ENCODE measurements at places on chromosomes 1 and 21.
A peak's percentile ranks its signal among the peaks of the same experiment; 100 is the strongest.

- no peak for DNase-seq
These were observed 5.1 kb upstream of the NT5C1A start for GRCh38 chr1:39676948-39677548.

GRCh38 chr1:186532466-186532865 is 71.6 kb upstream of the PDC start:
- DNase-seq = no peak

DNA sequence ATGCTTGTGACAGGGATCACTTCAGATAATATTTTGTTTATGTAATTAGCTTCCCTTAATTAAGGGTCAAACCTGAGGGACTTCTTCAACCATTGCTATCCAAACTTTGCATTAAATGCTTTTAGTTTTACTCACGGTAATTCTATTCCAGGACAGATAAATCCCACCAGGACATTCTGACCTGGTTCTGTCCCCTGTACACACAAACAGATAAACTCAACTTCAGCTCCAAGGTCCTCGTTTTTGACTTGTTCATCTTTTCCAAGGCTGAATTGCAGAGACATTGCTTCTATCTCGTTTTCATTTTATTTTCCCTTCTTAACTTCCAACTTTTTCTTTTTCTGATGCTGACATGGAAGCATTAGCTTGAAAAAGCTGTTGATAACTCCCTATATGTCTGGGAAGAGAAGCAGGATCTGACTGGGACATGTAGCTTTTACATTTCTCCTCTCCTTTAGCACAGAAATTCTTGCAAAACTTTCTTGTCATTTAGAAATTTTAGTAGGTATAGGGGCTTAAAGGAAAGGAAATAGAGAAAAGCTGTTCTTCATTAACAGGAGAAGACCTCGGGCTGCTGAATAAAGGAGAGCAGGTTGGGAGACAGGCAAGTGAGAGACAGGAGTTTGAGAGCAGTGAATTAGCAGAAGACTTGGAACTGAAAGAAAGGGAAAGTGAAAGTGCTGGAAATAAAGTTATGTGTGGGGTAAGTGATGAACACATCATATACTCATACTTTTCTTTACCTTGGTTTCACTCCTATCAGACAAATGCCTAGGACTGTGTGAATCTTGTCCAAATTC is 231.7 kb upstream of the B3GALT2 start:
- no peak for DNase-seq

GRCh38 chr21:42924433-42924751 is 1.0 kb downstream of the ERVH48-1 start:
- DNase-seq = no peak

DNA sequence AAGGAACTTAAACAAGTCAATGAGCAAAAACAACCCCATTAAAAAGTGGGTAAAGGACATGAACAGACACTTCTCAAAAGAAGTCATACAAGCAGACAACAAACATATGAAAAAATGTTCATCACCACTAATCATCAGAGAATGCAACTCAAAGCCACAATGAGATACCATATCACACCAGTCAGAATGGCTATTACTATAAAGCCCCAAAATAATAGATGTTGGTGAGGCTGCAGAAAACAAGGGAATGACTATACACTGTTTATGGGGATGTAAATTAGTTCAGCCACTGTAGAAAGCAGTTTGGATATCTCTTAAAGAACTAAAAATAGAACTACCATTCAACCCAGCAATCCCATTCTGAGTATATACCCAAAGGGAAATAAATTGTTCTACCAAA is 51.2 kb downstream of the MRPL39 start:
- DNase-seq = no peak

GRCh38 chr1:236603991-236604904 is at the start of gene HEATR1:
HEATR1 (minus strand) TSS chr1:236604516; CDS start chr1:236604095, 421 bp downstream.
- peak; percentile 87 for DNase-seq

DNA sequence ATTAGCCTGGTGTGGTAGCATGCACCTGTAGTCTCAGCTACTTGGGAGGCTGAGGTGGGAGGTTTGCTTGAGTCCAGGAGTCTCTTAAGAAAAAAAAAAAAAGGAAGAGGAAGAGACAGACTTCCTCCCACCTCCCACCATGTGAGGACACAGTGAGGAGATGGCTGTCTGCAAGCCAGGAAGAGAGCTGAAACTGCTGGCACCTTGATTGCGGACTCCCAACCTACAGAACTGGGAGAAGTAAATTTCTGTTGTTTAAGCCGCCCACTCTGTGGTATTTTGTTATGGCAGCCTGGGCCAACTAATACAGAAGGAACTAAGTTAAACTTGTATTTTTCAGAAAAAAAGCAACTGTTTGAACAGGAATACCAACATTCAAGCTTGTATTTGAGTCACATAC is 21.7 kb downstream of the DOP1B start:
- DNase-seq = no peak

DNA sequence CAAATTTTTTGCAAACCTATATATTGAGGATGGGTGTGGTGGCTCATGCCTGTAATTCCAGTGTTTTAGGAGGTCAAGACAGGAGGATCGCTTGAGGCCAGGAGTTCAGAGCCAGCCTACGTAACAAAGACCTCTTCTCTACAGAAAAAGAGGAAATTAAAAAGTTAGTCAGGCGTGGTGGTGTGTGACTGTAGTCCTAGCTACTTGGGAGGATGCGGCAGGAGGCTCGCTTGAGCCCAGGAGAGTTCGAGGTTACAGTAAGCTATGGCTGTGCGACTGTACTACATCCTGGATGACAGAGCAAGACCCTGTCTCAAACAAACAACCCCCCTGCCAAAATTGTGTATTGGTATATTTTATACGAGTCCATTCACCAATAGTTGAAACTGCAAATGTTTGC is 589.7 kb downstream of the DPYD start:
- DNase-seq = no peak

DNA sequence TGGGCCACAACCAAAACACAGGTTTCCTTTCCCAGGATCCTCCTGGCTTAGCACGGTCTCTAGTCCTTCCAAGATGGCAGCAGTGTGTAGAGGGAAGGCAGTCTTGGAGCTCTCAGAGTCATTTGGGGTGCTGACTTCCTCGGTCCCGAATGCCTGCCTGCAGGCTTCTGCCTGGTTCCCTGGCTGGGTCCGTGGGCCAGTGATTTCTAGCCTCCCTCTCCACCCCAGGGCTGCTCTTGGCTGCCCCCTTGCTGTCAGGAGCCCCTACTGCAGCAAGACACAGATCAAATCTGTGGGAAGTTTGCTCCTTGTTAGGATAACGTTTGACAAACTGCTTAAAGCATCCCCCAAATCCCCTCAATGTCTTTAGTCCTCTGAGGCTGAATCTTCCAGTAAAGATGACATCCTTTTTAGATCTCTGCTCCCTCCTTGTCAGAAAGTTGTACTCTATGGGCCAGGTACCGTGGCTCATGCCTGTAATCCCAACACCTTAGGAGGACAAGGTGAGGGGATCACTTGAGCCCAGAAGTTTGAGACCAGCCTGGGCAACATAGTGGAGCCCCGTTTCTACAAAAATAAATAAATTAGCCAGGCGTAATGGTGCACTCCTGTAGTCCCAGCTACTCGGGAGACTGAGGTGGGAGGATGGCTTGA is 272.5 kb downstream of the RRAGC start:
- DNase-seq = no peak

DNA sequence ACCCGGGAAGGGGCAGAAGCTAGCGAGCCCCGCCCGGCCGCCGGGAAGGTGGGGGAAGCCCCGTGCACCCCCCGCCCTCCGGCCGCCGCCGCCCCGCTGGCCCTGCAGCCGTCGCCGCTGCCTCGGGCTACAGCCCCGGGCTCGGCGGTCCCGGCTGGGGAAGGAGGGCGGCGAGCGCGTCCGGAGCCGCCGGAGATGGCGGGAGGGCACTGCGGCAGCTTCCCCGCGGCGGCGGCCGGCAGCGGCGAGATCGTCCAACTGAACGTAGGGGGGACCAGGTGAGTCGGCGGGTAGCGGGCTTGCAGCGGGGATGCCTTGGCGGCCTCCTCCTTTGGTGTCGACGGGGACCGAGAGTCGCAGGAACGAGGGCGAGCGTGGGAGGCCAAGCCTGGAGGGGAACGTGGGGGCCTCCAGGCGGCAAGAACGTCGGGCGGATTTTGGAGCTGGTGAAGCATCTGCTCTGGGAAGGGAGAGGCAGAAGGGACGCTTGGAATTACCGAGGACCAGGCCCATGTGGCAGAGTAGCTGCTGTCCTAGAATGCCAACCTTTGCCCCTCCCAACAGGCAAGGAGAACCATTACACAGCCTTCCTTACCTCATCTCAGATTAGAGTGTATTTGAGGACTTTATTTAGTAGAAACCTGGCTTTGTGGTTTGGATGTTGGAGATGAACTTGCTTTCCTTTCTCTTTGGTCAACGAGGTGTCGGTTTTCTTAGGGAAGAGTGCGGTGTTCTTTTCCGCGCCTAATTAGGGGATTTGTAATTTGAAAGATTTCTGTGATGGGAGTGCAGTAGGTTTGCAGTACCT is 591 bp downstream of the KCTD3 start:
- peak; percentile 27 for DNase-seq

GRCh38 chr1:221625026-221625425 is 116.9 kb downstream of the DUSP10 start:
- no peak for DNase-seq

DNA sequence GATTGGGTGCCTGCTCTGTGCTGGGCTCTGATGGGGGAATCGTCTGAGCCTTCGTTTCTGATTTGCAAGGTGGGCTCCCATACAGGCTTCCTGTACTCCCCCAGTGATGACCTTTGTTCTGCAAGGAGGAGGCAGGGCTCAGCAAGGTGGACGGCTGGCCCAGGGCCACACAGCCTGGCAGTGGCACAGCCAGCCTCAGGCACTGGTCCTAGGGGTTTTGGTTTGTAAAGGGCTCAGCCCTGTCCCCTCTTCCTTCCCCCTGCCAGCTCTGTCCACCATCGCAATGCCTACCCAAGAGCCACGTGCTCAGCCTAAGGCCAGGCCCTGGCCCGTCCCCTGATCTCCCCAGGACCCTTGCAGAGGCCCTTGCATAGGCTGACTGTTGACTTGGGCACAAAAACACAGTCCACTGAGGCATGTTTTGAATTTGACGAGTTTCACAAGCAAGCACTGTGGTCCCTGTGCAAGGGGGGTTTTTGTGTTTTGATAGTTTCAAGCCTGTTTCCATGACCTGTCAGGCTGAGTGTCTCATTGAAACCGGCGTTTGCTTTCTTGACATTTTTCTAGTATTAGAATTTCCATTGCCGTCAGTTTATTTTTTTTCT is 39.5 kb upstream of the TNFRSF1B start:
- DNase-seq = no peak

- DNase-seq = peak; percentile 17
These were observed 70.3 kb downstream of the GALNT2 start for GRCh38 chr1:230137337-230137815.

DNA sequence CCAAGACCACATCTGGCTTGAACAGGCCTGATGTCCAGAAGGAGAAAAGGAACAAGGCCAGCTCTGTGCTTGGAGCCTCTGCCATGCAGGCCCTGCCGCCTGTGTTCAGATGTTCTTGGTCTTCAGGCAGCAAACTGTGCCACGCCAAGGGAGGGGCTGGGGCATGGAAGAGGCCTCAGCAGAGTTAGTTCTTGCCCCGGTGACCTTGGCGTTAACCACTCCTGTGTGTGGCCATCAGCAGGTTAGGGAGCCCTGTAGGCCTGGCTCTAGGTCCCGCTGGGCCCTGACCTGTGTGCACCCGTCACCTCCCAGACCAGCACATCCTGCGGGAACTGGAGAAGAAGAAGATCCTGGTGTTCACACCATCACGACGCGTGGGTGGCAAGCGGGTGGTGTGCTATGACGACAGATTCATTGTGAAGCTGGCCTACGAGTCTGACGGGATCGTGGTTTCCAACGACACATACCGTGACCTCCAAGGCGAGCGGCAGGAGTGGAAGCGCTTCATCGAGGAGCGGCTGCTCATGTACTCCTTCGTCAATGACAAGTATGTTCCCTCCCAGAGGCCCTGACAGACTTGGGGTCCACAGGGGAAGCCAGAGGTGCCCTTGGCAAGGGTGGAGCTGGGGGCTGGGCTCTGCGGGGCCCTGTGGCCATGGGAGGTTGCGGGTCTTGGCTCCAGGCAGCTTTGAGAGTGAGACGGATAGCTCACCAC is 7.1 kb downstream of the ZC3H12A start:
- DNase-seq = no peak

DNA sequence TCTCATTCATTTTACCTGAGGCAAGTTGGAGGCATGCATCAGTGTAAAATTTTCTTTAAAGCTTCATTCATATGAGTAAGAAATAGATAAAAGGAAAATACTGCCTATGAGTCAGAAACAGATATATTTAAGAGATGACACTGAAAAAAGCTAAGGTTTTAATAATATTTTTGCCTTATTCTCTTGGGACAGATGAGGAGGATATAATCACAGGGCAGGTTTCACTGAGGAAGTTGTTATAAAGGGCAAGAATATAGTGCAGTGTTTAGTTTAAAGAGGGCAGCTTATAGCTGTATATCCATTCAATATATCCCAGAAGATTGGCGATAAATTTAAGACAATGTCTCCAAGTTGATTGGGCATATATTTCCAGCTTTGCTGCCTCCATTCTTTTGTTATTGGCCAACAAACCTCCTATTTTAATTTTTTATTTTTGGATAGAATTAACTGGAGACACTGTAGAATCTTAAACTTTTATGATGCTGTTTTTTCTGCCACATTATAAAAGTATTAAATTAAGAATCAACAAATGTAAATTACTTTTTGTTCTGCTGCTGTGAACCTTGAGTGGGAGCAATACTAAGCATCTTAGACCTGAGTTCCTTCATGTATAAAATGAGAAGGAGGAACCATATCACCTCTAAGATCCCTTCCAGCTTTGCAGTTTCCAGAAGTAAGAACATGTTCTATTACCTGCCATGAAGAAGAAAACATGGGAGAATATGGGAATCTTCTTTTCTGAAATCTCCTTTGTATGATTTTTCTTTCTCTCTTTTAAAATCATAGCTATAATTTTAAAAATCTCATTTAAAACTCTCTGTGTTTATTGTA is 171.6 kb downstream of the S1PR1 start:
- DNase-seq = no peak

GRCh38 chr1:18139198-18139981 is 31.8 kb downstream of the IGSF21 start:
- DNase-seq = no peak

GRCh38 chr1:162324396-162324795 is 52.3 kb downstream of the SPATA46 start:
- no peak for DNase-seq

DNA sequence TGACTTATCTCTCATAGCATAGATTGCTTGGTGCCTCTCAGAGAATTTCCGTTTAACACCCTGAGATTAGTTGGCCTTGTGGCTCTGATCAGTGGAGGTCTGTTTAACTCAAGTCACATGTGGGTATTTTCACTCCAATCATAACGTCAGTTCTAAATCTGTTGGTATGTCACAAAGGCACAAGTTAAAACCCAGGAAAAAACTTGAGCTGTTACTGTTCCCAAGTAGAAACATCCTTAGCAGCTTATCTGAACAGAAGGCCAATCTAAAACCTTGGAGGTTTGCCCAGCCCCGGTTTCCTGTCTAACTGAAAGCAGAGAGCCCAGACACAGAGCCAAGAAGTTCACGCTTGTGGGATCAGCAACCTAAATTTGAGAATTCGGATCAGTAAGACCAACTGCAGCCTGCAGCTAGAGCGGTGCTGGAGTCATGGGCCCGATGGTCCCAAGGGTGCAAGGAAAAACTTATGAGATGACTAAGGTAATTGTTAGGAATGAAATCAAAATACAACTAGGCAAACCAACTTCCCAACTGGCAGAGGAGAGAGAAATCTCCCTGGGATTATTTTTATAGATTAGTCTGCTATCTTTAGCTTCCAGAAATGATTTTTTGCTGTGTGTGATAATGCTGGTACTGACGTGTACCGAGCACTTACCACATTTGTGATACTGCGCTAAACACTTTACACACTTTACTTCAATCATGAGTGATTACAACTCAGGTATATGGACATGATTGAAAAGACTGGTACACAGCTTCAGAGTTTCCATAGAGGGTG is 90.2 kb upstream of the C1orf21 start:
- peak; percentile 95 for DNase-seq

- no peak for DNase-seq
These were observed 5.1 kb downstream of the OSBPL9 start for GRCh38 chr1:51621841-51622454.

Data from fibroblast of the conjunctiva (primary cell).